NCI-H2227 treated with DMSO at 0.1 percent for 48 hours (cell line): ENCODE measurements at places on chromosomes 4 and X.

DNA sequence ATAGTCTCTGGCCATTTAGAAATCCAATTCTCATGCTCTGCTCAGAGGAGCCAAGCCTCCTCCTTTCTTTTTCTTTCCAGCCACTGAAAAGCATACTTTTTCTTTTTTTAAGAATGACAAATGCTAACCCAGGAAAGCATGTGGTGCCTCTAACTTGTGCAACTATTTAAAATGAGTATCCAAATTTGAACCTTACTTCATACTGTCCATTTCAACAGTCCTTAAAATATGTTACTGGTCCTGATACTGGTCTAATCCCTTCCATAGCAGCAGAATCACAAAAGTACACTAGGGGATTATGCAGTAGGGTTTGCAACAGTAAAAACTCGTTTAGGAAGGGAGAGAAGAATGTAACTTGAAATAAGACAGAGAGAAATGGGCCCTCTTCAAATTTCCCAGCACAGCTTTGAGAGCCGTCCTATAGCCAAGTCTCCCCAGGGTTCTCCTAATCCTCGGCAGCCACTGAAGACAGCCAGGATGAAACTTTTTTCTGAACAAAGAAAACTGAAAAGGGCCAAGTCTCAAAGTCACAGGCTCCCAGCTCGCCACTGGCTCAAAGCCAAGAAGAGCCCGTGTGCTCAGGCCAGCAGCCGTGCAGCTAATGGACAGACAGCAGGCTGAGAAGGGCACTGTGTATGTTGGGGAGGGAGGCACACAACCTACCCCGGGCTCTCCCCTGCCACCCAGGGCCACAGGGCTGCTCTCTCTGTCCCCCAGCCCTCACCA lies 39.5 kb downstream of the GPC4 start:
- no peak for DNase-seq

DNA sequence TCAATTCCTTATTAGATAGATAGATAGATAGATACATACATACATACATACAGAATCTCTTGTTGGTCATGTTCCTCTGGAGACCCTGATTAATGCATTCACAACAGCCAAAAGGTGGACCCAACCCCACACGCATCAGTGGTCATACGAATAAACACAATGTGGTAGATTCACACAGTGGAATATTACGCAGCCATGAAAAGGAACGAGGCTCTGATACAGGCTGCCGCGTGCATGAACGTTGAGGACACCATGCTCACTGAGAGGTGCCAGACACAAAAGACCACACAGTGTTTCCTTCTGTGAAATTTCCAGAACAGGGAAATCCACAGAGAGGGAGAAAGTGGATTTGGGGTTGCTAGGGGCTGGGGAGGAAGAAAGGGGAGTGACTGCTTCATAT lies 136.7 kb downstream of the CRLF2 start:
- no peak for DNase-seq

DNA sequence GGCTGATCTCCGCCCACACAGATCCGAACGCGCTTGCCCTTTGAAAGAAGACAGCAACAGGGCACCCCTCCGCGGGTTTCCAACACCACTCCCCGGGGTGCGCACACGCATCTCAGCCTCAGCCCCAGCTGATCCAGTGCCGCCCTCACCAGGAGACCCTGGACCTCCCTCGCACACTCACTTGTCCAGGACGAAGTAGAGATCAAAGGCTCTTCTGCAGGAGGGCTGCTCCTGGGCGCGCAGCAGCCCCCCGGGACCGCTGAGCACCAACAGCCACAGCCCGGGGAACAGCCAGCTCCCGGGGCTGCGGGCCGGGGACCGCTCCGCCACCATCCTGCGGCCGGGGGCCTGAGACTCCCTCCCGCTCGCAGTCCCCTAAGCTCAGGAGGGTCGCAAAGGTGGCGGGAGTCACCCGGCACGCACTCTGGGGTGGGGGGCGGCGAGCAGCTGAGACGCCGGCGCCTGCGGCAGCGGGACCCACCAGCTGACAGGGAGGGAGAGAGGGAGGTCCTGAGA lies 743 bp downstream of the ANTXR2 start:
- no peak for DNase-seq

DNA sequence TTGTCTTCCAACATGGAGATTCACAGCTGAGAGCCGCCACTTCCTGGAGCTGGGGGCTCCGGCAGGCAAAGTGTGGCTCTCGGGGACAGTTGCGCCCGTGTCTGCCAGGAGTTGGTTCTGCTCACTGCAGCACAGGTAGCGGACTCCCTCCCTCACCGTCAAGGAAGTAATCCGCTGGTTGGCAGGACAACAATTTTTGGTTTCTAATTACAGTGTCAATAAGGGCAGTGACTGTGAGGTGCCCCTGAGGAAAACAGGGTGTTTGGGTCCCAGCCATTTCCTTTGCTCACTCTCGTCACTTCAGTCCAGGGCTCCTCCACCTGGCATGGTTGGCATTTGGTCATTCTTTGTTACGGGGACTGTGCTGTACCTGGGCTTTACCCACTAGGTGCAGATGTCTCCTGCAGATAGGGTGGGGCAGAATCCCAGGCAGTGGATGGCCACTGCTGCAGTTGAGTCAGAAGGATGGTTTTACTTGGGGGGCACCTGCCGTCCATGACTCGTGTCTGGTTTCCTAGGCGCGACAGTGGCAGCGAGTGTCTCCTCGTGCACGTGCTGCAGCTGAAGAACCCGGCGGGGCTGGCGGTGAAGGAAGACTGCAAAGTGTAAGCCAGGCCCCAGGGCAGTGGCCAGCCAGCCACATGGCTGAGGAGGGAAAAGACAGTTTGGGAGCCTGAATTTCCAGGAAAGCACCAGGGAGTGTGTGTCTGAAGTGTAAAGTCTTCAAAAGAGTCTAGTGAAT lies 32.1 kb upstream of the CLCN4 start:
- no peak for DNase-seq

DNA sequence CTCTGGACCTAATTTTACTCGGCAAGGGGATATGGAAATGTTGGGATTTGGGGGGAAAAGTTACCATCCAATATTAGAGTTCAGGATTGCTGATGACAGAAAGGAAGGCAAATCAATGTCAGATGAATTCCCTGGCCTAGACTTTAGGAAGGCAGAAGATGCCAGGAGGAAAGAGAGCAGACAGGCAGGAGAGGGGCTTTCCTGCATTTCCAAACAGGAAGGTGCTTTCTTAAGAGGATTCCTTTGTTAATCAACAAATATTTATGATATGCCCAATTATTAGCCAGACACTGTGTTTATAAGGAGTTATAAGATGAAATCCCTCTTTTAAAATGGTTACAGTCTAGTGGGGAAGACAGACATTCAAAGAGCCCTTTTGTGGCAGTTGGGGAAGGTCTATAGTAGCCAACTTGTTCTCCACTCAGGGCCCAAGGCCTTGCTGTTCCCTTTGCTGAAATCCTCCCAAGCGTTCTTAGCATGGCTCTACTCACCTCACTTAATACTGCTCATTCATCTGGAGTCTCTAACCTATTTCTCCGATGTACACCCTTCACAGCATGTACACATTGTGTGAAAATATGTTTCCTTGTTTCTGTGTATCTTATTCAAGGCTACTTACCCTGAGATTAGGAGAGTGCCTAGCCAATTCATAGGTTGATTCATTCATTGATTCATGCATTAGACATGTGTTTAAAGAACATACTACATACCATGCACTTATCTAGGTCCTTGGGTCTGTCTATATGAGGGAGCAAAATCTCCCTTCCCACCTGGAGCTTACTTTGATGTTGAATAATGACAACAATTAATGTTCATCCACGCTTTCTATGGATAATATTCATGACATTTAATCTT lies 5.3 kb downstream of the IGFBP7 start:
- DNase-seq, result no peak

GRCh38 chr4:7513671-7514070 lies 78.9 kb upstream of the PSAPL1 start:
- DNase-seq, result peak; percentile 36

DNA sequence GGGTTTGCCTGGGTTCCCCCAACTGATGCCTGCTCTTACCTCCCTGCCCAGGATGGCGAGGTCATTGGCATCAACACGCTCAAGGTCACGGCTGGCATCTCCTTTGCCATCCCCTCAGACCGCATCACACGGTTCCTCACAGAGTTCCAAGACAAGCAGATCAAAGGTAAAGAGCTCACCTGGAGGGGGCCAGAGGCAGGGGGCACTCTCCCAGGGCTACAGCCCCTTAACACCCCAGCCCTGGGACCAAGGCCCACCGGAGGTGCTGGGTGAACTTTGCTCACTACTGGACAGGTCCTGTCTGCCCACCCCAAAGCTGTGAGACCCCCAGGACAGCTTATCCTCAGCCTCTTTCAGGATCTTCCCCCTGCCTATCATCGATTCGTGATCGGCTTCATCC lies 24.5 kb downstream of the HTRA3 start:
- DNase-seq, result no peak

- peak; percentile 55 for DNase-seq
These were observed 17.2 kb upstream of the RNF212 start for GRCh38 chr4:1130316-1131186.

GRCh38 chrX:13990126-13990800 lies 39.4 kb downstream of the GEMIN8 start:
- DNase-seq, result no peak

DNA sequence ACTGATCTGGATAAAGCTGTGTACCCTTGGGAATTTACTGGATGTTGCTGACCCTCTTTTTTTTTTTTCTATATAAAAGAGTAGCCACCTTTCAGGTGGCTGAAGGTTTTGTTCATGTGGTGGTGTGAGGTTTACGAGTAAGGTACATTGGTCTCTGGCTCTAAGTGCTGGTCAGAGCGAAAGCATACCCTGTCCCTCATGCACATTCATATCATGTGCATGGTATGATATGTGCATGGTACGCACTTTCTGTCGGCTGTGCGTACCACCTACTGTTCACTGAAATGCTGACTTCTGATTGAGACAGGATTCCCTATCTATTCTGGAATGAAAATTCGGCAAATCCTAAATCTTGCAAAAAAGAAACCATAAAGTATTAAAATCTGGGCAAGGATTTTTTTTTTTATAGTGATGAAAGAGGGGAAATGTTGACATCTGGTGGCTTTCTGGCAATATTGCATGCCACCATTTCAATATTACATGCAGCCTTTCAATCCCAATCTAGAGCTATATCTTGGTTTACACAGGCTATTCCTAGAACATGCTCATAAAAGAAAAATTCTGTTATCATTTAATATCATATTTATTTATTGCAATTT lies 32.8 kb downstream of the FAM149A start:
- peak; percentile 11 for DNase-seq

GRCh38 chr4:121749225-121749624 lies 15.7 kb downstream of the SMIM43 start:
- DNase-seq, result no peak

DNA sequence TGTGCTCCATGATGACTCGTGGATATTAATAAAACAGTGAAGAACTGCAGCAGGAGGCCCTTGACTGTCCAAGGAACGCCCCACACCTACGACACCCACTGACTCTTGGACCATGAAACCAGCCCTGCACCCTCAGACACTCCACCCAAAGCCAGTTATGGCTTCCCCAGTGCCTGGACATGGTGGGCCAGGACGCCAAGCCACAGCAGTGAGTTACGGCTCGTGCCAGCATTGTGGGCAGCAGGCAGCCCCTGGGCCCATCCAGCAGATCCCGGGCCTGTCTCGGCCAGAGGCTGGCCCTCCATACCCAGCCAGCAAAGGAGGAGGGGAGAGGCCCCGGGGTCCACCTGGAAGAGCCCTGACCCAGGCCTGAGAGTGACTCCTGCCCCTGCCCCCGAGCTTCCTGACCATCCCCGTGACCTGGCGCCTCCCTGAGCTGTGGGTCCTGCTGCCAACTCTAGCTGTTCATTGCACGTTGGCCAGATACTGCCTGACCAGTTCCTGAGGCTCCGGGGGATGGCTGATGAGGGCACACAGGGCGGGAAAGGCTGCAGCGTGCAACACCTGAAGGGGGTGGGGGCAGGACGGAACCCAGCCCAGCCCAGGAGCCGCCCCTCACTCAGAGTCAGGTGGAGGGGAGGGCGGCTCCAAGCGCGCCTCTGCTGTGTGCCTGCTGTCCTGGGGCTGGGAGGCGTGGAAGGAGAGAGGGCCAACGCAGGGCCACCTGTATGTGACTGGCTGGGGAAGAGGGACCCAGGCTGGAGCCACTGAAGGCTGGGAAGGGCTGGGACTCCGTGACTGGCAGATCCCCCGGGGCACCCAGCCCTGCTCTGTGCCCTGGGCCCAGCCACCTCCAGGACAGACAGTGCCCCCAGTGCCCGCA lies 739 bp downstream of the SLC49A3 start:
- DNase-seq, result no peak

DNA sequence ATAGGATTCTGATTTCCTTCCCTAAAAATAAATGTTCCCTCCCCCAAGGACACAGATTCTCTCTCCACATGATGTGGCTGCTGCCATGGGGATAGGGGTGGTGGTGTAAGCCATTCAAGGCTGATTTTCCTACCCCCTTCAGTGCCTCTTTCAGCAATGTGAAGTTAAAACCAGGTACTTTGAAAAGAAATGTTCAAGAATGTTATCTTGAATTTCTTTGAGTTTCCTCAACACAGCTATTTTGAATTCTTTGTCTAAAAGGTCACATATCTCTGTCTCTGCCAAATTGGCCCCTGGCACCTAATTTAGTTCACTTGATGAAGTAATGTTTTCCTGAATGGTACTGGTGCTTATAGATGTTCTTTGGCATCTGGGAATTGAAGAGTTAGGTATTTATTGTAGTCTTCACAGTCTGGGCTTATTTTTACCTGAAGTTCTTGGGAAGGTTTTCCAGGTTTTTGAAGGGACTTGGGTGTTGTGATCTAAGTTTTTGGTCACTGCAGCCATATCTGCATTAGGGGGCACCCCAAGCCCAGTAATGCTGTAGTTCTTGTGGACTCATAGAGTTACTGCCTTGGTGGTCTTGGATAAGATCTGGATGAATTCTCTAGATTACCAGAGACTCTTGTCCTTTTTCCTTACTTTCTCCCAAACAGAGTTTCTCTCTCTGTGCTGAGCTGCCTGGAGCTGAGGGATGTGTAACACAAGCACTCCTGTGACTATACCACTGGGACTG lies 7.6 kb upstream of the DIPK2B start:
- DNase-seq, result no peak

GRCh38 chr4:105025263-105026017 lies 121.2 kb upstream of the TET2 start:
- no peak for DNase-seq

DNA sequence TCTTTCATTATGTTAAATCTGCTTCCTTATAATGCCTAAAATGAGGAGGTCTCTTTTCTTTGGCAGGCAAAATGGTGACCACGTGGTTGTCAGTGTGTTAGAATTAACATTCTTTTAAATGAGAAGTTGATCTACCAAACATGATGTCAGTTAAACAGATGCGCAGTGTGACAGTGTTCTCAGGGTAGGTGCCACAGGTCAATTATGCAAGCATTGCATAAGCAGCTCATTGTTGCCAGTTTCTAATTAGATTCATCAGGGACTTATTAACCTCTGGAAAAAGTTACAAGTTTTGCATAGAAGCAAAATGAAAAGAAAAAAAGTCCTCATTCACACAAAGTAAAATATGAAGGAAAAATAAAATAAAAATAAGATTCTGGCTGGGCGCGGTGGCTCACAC lies 324.1 kb upstream of the GALNT7 start:
- no peak for DNase-seq
